NCI-H345 (cell line): ENCODE measurements at places on chromosomes 5 and 9.

GRCh38 chr5:133944263-133945185, 23.9 kb downstream of the C5orf15 start:
- DNase-seq = peak; percentile 63

- peak; percentile 37 for DNase-seq
Measured at GRCh38 chr9:128254855-128255759, 20.7 kb downstream of the GOLGA2 start.

- no peak for DNase-seq
Measured at GRCh38 chr5:109743770-109744212, 54.1 kb downstream of the MAN2A1 start.

GRCh38 chr5:107894361-107894760, 223.6 kb upstream of the EFNA5 start:
- DNase-seq = no peak

DNA sequence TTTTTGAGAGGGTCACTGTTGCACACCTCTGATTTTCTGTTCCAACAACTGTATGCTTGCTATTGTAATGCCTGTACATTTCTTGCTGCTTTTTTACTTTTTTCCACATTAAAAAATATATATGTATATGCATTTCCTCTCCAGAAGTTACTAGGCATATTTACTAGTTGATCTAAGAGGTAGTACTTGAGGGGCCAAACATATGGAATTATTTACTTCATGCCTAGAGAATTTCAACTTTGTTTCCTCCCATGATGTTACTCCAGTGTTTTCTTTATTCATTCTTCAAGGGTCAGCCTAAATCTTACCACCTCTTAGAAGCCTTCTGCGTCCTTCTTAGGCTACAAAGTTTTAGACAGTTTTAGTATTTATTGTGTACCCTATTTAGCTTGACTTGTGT, 122.7 kb downstream of the NMUR2 start:
- DNase-seq = no peak

- no peak for DNase-seq
Measured at GRCh38 chr5:15233566-15233965, 266.4 kb upstream of the FBXL7 start.

- DNase-seq = no peak
Measured at GRCh38 chr9:108383796-108384195, 472.0 kb downstream of the ACTL7B start.
